ENCODE measurements at places on chromosomes 7 and 10.

- DNase-seq, result no peak
These were observed 67.0 kb downstream of the FGFR2 start for GRCh38 chr10:121531076-121531829.

- DNase-seq, result no peak
These were observed 241.5 kb downstream of the ADAM12 start for GRCh38 chr10:126146771-126147170.

GRCh38 chr10:71216363-71216695 lies 4.0 kb downstream of the UNC5B start:
- no peak for DNase-seq

DNA sequence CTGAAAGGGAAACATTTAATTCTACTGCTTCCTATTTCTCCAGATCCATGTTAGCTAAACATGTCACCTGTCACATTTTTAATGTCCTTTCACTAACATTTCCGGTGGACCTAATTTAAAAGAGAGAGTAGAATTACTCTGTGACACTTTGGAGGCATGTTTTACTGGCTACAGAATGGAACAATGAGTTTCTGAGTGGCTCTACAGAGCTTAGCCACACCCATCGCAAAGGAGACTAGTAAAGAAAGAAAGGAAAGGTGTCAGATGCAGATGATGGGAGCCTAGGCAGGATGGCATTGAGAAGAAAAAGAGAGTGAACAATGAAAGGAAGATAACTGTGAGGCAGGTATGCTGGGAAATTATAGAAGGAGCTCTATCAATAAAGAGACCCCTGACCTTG lies 35.9 kb downstream of the NDUFB2 start:
- DNase-seq, result no peak

DNA sequence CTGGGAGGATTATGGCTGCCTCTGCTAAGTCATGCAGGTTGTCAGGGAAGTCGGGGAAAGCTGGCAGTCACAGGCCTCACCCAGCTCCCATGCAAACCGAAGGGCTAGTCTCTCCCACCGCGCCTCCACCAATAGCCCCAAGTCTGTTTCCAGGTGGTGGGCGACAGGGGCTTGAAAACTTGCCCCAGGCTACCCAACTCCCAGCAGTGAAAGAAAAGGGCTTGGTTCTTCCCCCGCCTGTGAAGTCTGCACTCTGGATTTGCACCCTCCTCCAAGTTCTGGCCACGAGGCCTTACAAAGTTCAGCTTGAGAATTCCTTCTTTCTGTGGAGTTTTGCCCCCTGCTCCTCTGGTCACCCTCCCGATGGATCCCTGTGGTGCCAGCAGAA lies 99.9 kb upstream of the CHST15 start:
- DNase-seq, result no peak

DNA sequence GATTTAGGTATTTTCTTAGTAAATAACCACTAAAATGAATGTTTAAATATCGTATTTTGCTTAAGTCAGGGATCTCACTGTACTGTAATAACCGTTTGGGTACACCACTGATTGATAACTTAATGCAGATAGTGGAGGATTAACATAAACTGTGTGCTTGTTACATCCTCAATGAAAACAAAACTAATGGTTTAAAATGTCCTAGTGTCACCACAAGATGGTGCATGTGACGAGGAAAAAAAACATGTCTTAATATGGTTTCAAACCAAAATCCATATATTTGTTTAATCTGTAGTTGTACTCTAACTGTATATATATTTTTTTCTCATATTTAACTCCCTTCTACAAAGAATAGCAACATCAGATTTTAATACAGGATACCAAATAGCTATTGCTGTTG lies 19.2 kb downstream of the ARMC10 start:
- DNase-seq, result no peak

GRCh38 chr7:152754075-152754730 lies 5.3 kb upstream of the ACTR3B start:
- DNase-seq, result no peak

- DNase-seq, result no peak
These were observed 330.5 kb downstream of the DNAJB6 start for GRCh38 chr7:157667261-157667660.

- no peak for DNase-seq
These were observed 90.9 kb downstream of the BAMBI start for GRCh38 chr10:28768227-28768626.

DNA sequence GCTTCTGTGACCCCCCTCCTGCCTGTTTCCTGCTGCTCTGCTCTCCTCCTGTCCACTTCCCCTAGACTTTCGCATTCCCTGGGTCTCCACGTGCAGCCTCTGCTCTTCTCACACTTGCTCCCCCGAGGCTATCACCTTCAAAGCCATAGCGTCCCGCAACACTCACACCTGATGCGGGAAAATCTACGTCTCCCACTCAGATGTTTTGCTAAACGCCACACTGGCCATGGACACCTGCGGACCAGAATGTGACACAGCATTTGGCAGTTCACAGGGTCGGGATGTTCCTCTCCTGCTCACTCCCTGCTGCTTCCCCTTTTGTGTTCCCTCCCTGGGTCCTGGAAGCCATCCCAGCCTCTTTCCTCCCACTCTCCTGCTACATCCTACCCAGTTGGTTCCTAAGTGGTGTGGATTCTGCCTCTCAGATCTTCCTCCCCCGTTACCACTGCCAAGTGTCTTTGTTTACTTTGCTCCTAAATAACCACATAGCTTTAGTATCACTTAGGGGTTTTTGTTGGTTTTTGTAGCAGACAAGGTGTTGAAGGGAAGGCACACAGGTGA lies 33.7 kb upstream of the RBM33 start:
- DNase-seq, result no peak

Measured in stimulated activated CD4-positive, alpha-beta T cell treated with anti-CD3 and anti-CD28 coated beads, Interleukin-12 subunit alpha, Interleukin-12 subunit beta, amount 100 ng/mL, for 48 hours (primary cell).